Activated CD4-positive, CD25-positive, alpha-beta regulatory T cell (primary cell): ENCODE measurements at places on chromosomes 1 and 21.
A peak's percentile ranks its signal among the peaks of the same experiment; 100 is the strongest.

DNA sequence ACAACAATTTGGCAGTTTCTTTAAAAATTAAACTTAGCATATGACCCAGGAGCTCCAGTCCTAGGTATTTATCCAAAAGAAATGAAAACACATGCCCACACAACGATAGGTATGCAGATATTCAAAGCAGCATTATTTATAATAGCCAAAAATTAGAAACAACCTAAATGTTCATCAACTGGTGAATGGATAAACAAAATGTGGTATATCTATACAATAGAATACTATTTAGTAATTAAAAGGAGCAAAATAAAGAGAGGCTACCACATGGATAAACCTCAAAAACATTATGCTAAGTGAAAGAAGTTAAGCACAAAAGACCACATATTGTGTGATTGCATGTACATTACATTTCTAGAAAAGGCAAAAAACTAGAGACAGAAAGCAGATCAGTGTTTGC is 51.3 kb downstream of the ROR1 start:
- DNase-seq, result no peak

GRCh38 chr1:209884665-209885117 is 53.3 kb upstream of the SYT14 start:
- DNase-seq, result no peak

DNA sequence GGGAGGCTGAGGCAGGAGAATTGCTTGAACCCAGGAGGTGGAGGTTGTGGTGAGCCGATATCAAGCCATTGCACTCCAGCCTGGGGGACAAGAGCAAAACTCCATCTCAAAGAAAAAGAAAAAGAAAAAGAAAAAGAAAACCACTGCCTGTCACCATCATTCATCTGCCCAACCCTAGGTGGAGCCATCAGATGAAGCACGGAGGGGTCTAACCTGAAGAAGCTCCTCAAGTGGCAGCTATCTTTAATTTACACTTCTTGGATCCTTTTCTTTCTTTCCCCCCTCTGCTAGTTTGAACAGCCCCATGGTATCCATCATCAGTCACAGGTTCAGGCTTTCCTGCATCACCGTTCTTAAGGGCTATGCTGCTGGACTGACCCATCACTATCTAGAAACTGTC is 57.0 kb downstream of the PLEKHA6 start:
- no peak for DNase-seq

DNA sequence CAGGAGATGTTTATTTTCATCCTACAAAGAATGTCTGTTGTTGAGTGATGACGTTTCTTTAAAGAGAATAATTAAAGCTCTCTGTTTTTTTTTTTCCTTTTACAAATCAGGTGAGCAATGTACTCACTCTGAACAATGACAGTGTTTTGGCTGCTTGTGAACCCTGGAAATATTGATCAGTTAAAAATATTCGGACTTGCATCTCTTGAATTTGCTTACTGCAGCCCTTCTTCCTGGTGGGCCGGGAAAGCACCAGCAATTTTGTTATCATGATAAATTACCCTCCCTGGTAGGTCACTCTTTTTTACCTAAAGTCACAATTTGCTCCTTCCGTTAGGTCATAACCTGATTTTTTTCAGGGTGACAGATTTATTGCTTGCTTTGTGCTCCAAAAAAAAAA is 72.3 kb upstream of the NR5A2 start:
- DNase-seq, result no peak

- no peak for DNase-seq
These were observed 53.8 kb downstream of the ABCA4 start for GRCh38 chr1:94067196-94067595.

DNA sequence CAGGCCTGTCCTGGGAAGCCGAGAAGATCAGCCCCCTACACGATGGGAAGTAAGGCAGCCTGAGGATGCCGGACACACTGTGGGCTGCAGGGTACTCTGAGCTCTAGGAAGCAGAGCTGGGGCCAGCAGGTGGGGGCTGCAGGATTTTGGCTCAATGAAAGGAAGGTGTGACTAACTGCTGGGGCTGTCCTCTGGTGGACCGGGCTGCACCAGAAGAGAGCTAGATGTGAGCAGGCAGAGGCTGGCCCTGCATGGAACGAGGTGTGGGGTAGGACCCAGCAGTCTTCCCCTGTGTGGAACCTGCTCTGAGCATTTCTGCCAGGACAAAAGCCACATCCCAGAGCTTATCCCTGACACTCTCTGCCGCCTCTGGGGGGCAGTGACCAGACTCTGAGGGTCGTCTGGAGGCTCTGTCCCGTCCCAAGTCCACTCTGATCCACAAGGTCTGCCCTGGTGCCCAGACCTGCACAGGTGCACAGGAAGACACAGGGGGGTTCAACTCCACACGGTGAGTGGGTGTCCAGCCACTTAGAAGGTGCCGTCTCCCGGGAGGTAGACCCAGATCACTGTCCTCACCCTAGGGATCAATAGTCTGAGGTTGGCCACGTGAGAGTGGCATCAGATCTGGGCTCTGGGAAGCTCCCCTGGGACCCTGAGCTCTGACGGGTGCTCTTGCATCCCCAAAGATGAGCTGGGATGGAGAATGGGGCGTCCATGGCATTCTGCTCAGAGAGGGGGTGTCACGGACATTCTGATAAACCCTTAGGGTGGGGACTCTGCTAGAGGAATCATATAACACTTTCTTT is 187.6 kb upstream of the VAMP3 start:
- DNase-seq, result no peak

GRCh38 chr1:86069757-86070145 is 86.8 kb downstream of the COL24A1 start:
- DNase-seq, result no peak

- DNase-seq, result no peak
These were observed 685.0 kb downstream of the MATN1 start for GRCh38 chr1:30038134-30039025.

GRCh38 chr21:33391656-33392055 is 11.6 kb upstream of the IFNGR2 start:
- DNase-seq, result no peak

GRCh38 chr1:219639876-219640577 is 27.1 kb upstream of the ZC3H11B start:
- DNase-seq, result no peak

DNA sequence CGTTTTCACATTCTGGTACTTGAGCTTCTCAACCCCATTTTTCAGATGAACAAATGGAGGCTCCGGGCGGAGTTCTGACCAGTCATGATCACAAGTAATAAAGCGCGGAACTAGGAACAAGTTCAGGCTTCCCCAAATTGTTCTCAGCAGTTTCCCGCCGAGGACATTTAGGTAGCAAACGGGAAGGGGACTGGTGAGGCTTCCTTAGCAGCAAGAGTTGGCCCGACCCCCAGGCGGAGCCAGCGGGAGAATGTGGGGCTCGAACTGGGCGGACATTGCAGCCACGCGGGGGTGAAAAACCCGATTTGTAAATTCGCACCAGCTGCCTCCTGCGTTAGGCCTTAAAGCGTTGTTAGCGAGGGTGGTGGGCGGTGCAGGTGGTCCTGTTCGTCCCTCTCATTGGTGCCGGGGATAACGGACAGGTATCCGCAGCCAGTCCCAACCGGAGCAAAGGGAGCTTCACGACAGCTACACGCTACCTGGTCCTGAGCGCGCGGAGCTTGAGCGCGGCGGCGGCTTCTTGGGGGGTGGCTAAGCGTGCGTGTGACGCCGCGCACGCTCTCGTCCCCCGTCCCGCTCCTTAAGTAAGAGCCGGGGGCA is 15.3 kb downstream of the SEMA6C start:
- DNase-seq, result peak; percentile 64
